PC-9 (cell line): ENCODE measurements at places on chromosomes 2 and 18.

DNA sequence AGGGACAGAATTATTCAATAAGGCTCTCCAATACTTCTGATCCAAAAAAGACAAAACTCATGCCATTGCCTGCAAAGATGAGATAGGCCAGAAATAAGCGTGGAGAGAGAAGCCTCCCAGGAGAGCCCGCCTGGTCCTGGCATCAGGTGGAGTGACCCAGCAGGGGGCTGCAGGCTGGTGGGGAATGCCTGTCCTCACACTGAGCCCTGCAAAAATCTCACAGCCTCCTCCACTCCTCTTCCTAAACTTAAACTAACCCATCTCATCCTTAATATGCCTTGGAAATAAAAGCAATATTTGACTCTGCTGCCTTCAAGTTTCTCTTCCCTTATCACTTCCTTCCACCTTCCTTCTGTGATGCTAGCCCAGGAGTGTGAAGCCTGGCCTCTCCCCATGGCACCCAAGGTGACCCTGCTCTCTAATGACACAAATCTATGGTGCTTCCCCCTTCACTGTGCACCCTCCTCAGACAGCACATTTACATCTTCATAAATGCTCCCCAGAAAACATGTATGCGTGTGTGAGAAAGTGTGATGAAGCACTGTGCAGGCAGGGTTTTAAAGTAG is 218.4 kb downstream of the ANAPC1 start:
- no peak for DNase-seq

- no peak for DNase-seq
Observed at GRCh38 chr2:203887677-203888076, 20.1 kb downstream of the CTLA4 start.

- DNase-seq, result no peak
Observed at GRCh38 chr2:63788071-63788470, 53.6 kb upstream of the UGP2 start.

DNA sequence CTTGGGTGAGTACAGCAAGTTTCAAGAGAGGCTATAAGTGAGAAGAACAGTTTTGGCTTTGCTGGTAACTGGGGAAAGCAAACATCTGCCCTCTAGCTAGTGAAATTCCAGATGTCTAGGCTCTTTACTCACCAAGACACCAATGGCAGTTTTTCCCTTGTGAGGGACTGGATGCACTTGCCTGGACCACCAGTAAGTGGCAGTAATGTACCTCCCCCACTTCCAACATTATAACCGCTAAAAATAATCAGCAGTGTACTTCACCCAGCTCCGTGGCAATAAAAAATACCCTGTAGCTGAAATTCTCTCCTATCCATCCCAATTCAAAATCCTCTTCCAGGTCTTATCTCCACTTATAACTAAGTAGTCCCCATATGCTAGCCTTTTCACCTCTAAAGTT is 383.9 kb downstream of the ARHGAP15 start:
- DNase-seq, result no peak

DNA sequence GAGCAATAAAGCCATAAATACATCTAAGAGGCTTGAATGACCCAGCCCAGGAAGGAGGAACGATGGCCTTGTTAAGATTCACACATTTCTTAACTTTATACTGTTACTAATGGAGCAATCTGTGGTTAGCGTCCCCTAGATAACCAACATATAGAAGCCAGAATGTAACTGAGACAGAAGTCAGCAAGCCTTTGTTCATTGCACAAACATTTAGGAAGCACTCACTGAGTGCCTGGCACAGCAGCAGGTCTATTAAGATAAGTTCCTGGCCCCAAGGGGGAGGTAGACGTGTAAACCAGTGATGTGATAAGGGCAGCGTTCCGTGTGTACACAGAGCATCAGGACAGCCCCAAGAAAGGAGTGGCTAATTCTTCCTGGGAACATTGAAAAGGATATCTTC is 63.6 kb upstream of the ATL2 start:
- no peak for DNase-seq

GRCh38 chr18:7207366-7207915 is 23.4 kb upstream of the LRRC30 start:
- DNase-seq, result no peak

DNA sequence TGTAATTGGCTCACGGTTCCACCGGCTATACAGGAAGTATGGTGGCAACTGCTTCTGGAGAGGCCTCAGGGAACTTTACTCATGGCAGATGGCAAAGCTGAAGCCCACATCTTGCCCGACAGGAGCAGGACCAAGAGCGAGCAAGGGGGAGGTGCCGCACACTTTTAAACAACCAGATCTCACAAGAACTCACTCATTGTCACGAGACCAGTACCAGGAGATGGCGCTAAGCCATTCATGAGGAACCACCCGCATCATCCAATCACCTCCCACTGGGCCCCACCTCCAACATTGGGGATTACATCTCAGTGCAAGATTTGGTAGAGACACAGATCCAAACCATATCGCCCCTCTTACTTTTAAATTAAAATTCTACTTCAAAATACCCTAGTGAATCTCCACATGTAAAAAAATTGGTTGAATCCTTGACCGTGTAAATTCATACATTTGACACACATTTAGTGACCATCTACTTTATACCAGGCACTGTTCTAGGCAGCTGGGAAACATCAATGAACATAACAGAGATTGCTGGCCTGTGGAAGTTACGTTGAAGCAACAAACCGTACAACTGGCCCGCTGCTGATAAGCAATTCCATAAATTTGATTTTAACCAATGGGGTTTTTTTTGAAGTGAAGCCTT is 87.6 kb downstream of the ALPK2 start:
- no peak for DNase-seq

DNA sequence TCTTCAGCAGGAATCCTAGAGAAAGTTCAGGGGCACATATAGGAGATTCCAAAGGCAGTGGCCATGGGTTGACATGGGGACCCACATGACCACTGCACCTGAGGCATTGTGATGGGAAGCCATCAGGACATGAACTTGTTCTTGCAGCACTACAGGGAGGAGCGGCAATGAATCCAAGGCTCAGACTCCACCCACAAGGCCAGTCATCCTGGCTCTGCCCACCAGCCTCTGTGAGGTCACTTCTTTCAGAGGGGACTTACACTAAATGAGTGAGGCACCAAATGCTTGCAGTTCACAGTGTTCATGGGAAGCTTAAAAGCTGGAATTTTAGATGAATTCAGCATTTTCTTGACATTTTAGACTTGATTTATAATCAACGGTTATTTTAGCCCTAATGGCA is 254.2 kb downstream of the SETBP1 start:
- no peak for DNase-seq

DNA sequence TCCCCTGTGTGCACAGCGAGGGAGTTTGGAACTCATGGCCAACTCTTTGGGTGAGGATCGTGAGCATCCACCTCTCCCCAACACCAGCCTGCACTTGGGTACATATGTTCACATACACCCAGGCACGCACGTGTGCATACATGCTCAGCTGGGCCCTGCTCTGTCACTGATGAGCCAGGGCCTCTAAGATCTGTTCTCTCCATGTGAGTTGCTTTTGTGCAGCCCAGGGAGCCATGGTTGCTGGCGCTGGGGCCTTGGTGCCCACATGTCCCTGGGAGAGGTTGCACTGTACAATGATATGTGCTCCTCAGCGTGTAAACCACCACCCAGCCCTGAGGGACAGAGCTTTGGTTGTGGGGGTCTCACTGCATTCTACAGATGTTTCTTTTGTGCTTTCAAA is 44.1 kb downstream of the KLHL29 start:
- DNase-seq, result no peak

- no peak for DNase-seq
Observed at GRCh38 chr2:118834440-118834810, 13.0 kb downstream of the EN1 start.

GRCh38 chr2:107700073-107700472 is 126.6 kb upstream of the RGPD4 start:
- no peak for DNase-seq

DNA sequence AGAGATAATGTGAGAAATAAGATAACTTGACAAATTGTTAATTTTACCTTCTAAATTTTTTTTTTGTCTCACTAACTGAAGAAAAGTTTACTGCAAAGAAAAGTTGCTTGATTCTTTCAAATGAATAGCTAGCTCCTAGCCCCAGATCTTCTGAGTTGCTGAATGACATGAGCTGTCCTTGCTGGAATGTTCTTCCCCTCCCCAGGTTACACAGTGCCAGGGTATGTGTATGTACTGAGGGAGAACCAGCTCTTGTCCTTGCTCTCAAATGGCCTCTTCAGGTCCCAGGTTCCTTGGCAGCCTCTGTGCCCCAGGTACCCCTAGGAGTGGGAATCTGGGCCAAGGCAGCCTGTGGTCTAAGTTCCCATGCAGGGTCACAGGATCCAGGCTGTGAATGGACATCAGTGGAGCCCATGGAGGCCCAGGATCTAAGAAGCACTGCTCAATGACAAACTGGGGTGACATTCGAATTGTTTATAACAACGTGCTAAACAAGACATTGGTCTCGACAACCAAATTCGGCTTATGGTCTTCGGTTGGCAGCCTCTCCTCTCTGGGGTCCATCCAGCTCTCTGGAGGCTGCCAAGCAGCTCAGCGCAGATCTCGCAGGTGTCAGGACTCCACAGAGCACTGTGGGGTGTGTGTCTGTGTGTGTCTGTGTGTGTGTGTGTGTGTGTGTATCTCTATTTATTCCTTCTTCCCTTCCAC is 17.1 kb upstream of the INO80C start:
- no peak for DNase-seq

DNA sequence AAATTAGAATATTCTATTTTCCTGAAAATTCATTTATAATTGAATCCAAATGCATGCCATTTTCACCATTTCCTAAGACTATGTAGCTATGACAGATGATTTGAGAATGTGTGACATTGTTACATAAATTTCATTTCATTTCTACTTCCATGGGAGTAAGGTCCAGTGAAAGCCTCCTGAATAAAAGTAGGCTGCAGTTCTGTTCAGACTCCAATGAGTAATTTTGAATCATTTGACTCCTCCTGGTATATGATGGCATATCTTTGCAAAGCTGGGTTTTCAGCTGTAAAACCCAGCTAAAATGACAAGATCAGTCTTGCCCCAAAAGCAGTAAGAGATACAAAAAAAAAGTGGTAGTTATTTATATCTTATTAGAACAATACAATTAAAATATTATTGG is 101.0 kb upstream of the DNAJC10 start:
- no peak for DNase-seq

GRCh38 chr2:44130441-44130840 is 38.2 kb upstream of the PPM1B start:
- peak; percentile 68 for DNase-seq

GRCh38 chr18:71374294-71375000 is 1085.6 kb downstream of the SOCS6 start:
- DNase-seq, result no peak

DNA sequence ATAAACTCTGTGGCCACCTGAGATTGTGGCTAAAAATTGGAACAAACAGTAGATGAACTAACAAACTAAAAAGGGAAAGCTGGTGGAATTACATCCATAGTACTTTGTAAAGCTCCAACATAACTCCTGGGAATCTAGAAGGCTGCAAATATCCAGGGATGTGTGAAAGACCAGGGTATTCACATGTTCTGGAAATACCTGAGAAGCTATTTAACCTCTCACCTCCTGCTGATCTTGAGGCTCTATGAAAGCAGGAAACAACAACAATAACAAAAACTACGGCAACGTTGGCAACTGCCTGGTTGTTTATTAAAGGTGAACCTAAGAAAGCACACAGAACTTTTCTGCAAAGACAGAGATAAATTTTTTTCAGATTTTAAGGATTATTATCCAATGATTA is 171.3 kb downstream of the CCDC178 start:
- no peak for DNase-seq

GRCh38 chr2:200961674-200962073 is 1.8 kb downstream of the ORC2 start:
- no peak for DNase-seq

DNA sequence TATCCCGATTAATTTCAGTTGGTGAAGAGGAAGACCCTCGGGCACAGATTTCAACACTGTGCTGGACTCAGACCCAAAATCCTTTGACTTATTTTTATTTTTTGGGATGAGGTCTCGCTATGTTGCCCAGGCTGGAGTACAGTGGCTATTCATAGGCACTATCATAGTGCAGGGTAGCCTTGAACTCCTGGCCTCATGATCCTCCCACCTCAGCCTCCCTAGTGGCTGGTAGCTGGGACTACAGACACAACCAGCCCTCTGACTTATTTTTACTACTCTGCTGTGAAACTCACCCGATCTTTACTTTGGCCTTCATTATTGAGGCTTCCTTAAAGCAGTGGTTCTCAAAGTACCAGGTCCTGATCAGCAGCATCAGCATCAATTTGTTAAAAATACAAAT is 18.2 kb upstream of the ADAM17 start:
- no peak for DNase-seq

DNA sequence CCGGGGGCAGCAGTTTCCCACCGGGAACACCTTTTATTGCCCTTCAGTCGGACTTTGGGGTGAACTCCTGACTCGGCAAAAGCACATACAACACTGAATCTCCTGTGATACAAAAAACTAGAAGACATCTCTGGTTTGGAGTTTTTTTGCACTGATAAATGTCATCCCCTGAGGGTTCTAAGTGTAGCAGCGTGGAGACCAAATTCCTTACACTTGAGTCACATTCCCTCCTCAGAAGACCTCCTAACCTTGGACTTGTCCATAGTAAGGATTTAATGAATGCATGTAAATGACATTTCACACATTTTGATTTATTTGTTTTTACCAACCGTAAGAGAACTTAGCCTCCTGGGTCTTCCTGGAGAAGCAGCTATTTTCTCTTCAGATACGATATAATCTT is 54.0 kb upstream of the GPR45 start:
- no peak for DNase-seq

- DNase-seq, result no peak
Observed at GRCh38 chr2:236712304-236712703, 142.7 kb downstream of the ACKR3 start.

GRCh38 chr18:55856679-55857078 is 268.7 kb upstream of the TCF4 start:
- DNase-seq, result no peak

DNA sequence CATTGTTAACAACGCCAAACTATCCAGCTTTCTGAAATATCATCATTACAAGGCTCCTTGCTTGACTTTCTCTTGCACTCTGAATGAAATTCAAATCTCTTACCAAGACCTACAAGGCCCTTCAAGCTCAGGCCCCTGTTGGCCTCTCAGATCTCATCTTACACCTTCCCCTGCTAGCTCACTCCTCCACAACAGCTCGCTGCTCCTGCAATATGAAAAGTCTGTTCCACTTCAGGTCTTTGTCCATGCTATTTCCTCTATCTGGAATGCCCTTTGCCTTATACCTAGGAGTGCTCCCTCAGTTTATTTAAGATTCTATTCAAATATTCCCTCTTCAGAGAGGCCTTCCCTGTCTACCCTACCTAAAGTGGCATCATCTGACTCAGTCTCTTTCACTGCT is 91.7 kb downstream of the SESTD1 start:
- DNase-seq, result no peak

DNA sequence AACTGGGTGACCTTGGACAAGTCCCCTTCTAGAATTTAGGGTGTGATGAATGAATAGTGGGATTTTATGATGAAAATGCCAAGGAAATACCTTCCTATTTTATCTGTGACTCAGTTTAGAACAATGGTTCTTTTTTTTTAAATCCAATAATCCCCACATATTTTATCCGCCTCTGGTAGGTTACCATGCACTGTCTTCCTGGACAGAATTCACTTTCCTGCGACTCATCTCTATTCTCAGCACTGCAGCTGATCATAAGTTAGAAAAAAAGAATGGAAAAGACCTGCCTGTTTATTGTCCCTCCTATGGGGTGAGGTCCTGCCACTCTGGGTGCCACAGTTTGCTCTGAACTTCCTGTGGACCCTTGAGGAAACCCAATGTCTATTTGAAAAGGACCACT is 73.1 kb downstream of the IRS1 start:
- no peak for DNase-seq
